A172 (cell line): ENCODE measurements at places on chromosomes 1 and 21. TPM values are rescaled to one million over a fixed set of nuclear protein-coding genes. Genes with fewer than 3 reads are reported as not detected.

DNA sequence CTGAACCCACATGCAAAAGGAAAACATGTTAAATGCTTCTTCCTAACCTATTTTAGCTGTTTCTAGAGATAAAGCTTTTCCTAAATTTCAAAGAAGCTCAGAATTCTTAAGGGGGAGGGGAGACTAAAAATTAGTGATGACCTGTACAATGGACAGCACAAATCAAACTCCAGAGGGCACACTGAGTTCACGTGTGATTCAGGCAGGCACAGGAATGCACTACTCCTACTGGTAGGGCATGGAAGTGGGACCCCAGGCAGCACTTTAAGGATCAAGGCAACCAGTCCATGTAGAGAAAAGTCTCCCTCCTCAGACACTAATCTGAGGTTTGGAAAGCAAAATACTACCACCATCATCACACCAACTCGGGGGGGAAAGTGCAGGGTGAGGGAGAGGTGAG lies 31.3 kb upstream of the CLCA4 start:
- no peak for DNase-seq

GRCh38 chr1:200478239-200478623 lies 68.4 kb upstream of the ZNF281 start:
- DNase-seq: no peak

- no peak for DNase-seq
Observed at GRCh38 chr21:39696618-39697017, 48.4 kb upstream of the IGSF5 start.

DNA sequence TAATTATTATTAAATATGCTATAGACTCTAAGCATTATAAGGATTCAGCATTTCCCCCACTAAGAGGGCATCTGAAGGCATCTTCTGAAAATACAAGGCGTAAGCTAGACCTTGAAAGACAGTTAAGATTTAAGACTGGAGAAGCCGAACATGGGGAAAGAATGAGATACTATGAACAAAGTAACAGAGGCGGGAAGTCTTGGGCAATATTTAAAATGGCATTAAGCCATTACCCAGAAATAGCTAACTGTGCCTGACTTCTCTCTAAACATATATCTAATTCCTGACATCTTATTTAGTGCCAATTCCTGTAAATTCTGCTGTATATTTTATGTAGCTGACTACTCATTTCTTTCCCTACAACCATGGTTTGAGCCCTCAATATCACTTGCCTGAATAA lies 20.9 kb downstream of the DPH5 start:
- no peak for DNase-seq

GRCh38 chr1:171931752-171932151 lies 90.5 kb downstream of the DNM3 start:
- DNase-seq: no peak

DNA sequence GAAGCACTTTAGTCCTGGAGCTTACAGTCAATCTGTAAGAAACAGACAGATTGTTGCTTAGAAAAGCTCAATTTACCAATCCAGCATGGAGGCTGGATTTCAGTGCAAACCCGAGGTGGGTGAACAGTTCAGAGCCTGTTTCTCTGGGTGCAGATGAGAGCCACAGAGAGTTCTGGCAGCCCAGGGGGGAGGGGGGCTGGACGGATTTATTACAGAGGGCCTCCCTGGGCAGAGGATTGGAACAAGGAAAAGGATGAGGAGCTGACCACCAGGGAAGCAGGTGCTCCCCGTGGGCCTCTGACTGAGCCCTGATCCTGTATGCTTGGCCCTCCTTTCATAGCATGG lies 38.0 kb upstream of the EPS8L3 start:
- DNase-seq: no peak

DNA sequence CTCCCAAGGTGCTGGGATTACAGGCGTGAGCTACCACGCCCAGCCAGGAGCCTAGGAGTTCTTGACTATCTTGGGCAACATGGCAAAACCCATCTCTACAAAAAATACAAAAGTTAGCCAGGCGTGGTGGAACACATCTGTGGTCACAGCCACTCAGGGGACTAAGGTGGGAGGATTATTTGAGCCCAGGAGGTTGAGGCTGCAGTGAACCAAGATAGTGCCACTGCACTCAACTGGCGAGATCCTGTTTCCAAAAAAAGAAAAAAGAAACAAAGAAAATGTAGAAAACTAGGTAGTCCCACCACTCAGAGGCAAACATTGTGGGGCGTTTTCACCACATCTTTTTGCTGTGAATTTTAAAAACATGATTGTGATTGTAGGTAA lies 141.3 kb downstream of the ZZZ3 start:
- no peak for DNase-seq

- no peak for DNase-seq
Observed at GRCh38 chr1:93399781-93400180, 48.1 kb upstream of the FNBP1L start.

GRCh38 chr1:211580303-211580687 lies 1.3 kb upstream of the SLC30A1 start:
- no peak for DNase-seq

GRCh38 chr21:30232011-30232410 lies 16.1 kb upstream of the CLDN8 start:
- DNase-seq: no peak

- no peak for DNase-seq
Observed at GRCh38 chr1:99005537-99005942, 879 bp upstream of the PLPPR5 start.

- no peak for DNase-seq
Observed at GRCh38 chr1:203011582-203011981, 4.4 kb downstream of the TMEM183A start.

DNA sequence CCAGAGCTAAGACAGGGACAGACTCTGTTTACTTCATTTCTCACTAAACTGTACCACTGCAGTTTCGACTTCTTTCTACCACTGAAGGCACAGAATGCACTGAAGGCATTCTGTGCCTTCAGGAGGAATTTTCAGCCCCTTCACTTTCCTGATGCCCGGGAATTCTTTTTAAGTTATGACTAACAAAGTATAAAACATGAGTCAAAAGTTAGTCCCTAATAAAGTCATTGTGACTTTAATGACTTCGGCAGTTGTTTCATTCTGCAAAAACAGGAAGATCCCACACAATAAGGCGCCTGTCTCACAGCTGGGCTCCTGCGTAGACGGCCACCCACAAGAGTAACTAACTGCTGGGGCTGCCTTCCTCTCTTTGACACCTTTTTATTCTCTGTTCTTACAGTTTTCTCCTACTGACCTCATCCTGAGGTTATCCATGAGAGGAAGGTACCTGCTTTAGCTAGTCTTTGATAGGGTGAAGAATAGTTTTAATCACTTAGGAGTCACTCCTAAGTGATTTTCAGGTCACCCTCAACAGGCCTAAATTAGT lies 183.9 kb upstream of the SGIP1 start:
- peak; percentile 44 for DNase-seq

- DNase-seq: no peak
Observed at GRCh38 chr1:57615956-57616355, 192.1 kb upstream of the DAB1 start.

The FTCD gene
- total RNA-seq: 0.45 TPM in 1 of 2 replicates, not detected in the other

The FRRS1 gene
- total RNA-seq: 2.8 and 4.8 TPM in 2 replicates
